ENCODE measurements at places on chromosomes 11 and 22. TPM values are rescaled to one million over a fixed set of nuclear protein-coding genes. Genes with fewer than 3 reads are reported as not detected.

- DNase-seq = no peak
Measured at GRCh38 chr11:106397787-106398501, 320.5 kb downstream of the AASDHPPT start.

GRCh38 chr11:72546866-72547265 is 112.5 kb upstream of the CLPB start:
- no peak for DNase-seq

GRCh38 chr11:19679952-19680828 is 32.4 kb upstream of the NAV2 start:
- peak; percentile 23 for DNase-seq

GRCh38 chr11:127950162-127950561 is 637.2 kb downstream of the ETS1 start:
- no peak for DNase-seq

DNA sequence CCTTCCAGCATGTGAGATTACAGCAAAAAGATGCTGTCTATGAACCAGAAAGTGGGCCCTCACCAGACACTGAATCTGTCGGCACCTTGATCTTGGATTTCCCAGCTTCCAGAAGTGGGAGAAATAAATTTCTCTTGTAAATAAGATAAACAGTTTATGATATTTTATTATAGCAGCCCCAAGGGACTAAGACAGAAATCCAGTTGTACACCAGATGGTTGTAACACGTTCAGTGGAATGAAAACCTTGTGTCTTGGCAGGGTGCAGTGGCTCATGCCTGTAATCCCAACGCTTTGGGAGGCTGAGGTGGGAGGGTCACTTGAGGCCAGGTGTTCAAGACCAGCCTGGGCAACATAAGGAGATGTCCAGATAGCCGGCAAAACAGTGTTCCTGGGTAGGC is 61.8 kb downstream of the MCHR1 start:
- no peak for DNase-seq

The BSCL2 gene
- polyA plus RNA-seq = 71.1 TPM

DNA sequence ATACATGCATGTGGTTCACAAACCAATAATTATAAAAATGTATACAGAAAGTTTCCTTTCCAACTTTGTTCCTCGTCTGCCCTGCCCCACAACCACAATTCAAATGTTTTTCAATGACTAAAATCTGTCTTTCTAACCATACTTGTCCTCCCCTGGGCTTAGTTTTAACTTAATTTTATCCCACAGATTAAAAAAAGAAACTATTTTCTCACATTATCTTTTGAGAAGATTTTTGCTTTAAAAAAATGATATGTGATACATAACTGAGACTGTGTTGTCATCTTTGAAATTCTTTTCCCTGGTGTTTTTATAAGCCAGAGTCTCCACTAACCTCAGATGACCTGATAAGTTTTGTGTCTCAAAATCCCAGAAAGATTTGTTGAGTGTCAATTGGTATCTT is 79.0 kb downstream of the FDX1 start:
- no peak for DNase-seq

GRCh38 chr11:87421422-87421821 is 383.7 kb downstream of the TMEM135 start:
- peak; percentile 55 for DNase-seq

The GLYATL1 gene
- 137 TPM for polyA plus RNA-seq

The TPBGL gene
- polyA plus RNA-seq = 0.14 TPM

DNA sequence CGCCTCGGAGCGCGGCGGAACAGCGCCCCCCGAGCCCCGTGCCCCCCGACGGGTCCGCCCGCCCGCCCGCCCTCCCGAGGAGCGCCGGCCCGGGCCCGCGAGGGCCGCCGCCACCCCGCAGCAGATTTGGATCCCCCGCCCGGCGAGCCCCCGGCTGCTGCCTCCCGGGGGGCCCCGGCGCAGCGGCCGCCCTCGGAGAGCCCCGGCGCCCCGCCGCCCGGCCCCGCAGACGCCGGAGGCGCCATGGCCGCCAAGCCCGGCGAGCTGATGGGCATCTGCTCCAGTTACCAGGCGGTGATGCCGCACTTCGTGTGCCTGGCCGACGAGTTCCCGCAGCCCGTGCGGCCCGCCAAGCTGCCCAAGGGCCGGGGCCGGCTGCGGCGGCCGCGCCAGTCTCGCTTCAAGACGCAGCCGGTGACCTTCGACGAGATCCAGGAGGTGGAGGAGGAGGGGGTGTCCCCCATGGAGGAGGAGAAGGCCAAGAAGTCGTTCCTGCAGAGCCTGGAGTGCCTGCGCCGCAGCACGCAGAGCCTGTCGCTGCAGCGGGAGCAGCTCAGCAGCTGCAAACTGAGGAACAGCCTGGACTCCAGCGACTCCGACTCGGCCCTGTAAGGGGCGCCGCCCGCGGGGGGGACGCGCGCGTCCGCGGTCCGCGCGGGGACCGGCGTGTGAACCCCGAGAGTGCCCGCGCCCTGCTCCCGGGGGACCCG is 380 bp downstream of the C11orf96 start:
- DNase-seq = no peak

DNA sequence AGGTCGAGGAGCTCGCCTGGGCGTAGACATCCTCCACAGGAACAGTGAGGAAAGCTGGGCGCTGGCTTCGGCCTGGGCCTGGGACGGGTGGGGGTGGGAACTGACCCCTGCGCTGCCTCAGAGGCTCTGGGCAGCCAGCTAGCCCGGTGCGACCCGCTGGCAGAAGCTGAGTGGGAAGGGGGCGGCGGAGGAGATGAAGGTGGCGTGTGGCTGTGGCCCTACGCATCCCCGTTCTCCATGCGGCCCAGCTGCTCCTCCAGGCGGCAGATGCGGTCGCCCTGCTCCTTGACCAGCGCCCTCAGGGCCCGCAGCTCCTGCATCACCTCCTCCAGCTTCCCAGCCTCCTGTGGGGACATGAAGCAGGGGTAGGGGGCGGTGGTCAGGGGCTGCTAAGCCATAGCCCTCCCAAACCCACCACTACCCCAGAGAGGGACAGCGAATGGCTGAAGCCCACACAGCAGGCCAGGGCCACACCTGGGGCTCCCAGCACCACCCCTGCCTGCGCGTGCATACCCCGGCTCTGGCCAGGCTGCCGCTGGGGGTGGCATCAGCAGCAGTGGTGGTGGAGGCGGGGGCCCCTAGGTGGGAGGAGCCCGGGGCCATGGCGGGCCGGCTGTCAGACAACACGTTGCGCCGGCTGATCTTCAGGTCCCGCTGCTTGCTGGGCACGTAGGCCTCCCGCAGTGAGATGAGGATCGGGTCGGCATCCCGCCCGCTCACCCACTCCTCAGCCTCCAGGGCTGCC is 848 bp upstream of the PTPRCAP start:
- DNase-seq = no peak

The FERMT3 gene
- polyA plus RNA-seq = 4.3 TPM

The PKP3 gene
- 4.1 TPM for polyA plus RNA-seq

GRCh38 chr22:22604326-22605073 is 39.9 kb upstream of the GGTLC2 start:
- DNase-seq = no peak

GRCh38 chr22:27795696-27796517 is 5.6 kb downstream of the MN1 start:
- DNase-seq = no peak

- DNase-seq = no peak
Measured at GRCh38 chr11:407651-408123, 7.1 kb downstream of the SIGIRR start.

GRCh38 chr11:74749127-74749964 is 697 bp downstream of the RNF169 start:
- peak; percentile 45 for DNase-seq

GRCh38 chr11:121109471-121109870 is 8.4 kb downstream of the TECTA start:
- no peak for DNase-seq

The SMDT1 gene
- polyA plus RNA-seq = 100 TPM

The CARS1 gene
- 24.9 TPM for polyA plus RNA-seq

The ACRV1 gene
- 0.62 TPM for polyA plus RNA-seq

DNA sequence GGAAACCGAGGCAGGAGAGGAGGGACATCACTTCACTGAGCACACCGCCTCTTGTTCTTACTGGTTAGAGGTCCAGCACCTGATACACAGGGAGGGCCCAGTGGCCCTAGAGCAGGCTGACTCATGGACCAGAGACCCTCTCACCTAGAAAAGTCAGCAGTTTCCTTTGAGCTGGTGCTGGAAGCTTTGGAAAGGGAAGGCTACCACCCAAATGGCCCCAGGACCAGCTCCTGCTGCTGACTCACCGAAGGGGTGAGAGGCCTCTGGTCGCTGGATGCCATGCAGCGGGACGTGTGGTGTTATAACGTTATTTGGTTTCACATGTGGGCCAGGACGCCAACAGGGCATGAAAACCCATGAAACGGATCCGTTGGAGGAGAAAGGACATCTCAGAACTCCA is 3.8 kb downstream of the NADSYN1 start:
- DNase-seq = no peak

All from right renal cortex interstitium (tissue), 3 donors.